ENCODE measurements at places on chromosomes 3 and 15. TPM values are rescaled to one million over a fixed set of nuclear protein-coding genes. Genes with fewer than 3 reads are reported as not detected.
A peak's percentile ranks its signal among the peaks of the same experiment; 100 is the strongest.

DNA sequence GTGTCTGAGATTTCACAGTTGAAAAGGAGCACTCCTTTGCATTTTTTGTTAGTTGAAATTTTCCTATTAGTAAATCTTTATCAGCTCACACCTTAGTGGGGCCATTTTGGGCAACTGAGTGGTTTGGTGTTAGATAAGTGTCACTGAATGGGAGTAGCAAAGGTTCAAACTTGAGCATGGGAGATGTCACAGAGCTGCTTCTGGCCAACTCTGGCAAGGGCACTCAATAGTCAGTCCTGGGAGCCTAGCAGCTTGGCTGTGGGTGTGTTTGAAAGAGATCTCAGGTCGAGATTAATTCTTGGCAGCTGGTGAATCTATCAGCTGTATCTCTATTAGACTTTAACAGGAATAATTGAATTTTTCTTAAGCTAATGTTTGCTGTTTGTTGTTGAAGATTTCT lies 579.3 kb downstream of the EDEM1 start:
- no peak for DNase-seq

DNA sequence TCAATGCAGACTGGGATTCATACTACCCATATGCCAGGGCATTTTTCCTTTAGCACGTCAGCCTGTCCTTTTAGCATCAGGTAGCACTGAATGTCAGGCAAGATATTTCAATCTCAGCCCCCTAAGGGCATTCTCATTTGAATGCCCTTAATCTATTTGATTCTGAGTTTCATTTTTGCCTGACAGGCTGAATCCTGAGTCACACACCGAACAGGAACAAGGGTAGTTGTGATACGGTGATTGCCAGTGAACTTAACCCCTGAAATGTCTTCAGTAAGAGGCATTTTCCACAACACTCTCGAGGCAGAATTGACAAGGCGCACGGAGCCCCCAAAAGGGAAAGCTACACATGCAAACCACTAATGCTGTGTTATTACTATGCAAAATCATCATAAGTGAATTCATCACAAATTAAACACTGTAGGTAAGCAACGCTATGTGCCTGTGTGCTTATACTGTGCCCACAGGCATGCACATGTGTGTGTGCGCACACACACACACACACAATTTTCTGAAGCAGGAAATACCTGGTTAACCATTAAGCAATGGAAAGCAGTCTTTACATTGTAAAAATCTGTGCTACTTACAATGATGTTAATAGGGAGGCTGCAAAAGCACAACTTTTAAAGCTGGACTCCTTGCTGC lies 130.4 kb downstream of the ZNF385D start:
- peak; percentile 12 for DNase-seq

DNA sequence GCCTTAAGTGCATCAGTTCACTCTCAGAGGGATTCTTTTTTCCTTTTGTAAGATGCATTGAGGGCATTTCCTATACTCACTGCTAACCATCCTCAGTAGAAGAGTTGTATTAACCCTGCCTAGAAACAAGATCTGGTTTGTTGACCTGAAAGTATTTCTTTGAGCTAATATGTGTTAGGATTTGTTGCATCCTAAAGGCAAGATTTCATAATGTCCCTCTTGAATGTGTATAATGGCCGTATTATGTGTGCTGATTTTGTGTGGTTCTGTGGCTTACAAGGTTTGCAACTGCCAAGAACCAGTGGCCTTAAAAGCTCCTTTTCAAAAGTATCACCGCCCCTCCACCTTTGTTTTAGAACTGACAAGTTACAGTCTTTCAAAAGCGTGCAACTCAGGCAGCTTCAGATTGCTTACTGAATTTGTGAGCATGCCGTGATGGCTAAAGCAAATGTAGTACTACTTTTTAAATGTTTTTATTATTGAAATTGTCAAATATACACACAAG lies 182.0 kb upstream of the BHLHE40 start:
- DNase-seq: no peak

HTR3E gene
- polyA plus RNA-seq: not detected

DNA sequence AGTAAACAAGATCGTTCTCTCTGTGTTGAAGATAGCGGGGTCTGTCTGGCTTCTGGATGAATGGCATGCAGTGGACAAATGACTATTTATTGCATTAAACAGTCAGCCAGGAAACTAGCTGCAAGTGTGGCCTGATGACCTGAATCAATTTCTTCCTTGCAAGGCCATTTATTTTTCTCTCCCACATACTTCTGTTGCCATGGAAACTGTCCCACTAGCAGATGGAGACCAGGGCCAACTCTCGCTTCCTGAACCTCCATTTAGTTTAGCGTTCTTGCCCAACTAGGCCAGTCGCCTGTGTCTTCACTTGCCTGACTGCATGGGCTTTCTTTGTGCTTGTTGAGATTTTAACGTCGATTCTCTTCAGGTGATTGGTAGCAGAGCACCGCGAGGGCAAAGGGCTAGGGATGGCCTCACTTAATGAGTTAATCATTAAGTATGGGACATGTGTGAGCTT lies 27.6 kb downstream of the LMCD1 start:
- DNase-seq: peak; percentile 92

DNA sequence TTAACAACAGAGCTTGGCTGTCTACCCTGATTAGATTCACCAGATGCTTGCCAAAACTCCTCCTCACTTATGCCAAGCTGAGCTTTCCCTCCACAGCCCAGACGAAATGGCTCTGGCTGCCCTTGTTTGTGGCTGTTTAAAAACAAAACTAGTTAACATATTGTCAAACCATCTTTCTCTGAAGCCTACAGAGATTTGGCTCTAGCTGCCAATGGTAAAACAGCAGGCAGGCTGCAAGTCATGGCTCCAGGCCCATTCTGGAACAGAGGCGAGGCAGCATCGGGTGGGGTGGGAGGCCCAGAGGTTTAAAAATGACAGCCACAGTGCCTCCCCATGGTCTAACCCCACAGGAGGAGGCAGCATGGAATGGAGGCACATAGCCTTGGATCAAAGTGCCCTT lies 75.9 kb downstream of the SCN5A start:
- DNase-seq: no peak

CCDC66 gene
- polyA plus RNA-seq: 22.8 TPM

GPR171 gene
- 0.10 TPM for polyA plus RNA-seq

- DNase-seq: no peak
Measured at GRCh38 chr3:32303399-32303747, 64.9 kb downstream of the CMTM8 start.

SLC27A2 gene
- polyA plus RNA-seq: 0.20 TPM

GRCh38 chr15:42264795-42265194 lies 8.2 kb upstream of the GANC start:
- no peak for DNase-seq

- DNase-seq: no peak
Measured at GRCh38 chr3:121574449-121574848, 6.7 kb downstream of the ARGFX start.

DNA sequence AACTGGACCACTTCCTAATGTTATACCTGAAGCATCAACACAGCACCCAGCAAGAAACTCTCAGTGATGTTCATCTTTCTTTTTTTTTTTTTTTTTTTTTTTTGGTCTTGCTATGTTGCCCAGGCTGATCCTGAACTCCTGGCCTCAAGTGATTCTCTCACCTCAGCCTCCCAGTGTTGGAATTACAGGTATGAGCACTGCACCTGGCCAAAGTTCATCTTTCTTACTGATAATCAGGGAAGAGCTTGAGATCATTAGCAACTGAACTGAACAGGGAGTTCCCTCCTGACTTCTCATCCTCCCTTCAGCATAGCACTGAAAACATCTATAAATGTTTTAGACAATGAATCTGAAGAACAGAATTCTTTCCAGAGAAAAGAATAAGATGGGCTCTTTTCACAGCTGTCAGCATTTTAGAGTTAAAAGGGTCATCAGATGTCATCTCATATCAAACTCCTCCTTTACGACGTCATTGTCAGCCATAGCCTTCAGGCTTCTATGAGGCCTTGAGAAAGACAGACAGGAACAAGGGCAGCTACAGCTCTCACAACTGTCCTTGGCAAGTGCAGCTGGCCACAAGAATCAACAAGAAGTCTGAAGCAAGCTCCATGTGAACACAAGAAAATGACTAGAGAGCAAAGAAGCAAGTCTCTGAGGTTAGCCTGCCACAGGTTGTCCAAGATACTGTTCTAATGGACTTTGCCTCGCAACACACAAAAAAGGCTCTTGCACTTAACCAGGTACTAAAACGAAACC lies 33.8 kb downstream of the SCAP start:
- peak; percentile 22 for DNase-seq

CFAP91 gene
- polyA plus RNA-seq: 0.52 TPM

- no peak for DNase-seq
Measured at GRCh38 chr3:149523512-149524299, 49.2 kb downstream of the TM4SF4 start.

GASK1A gene
- polyA plus RNA-seq: 4.6 TPM

HCLS1 gene
- polyA plus RNA-seq: 9.0 TPM

GRCh38 chr3:184261854-184262763 lies 756 bp upstream of the CAMK2N2 start:
- no peak for DNase-seq

DNA sequence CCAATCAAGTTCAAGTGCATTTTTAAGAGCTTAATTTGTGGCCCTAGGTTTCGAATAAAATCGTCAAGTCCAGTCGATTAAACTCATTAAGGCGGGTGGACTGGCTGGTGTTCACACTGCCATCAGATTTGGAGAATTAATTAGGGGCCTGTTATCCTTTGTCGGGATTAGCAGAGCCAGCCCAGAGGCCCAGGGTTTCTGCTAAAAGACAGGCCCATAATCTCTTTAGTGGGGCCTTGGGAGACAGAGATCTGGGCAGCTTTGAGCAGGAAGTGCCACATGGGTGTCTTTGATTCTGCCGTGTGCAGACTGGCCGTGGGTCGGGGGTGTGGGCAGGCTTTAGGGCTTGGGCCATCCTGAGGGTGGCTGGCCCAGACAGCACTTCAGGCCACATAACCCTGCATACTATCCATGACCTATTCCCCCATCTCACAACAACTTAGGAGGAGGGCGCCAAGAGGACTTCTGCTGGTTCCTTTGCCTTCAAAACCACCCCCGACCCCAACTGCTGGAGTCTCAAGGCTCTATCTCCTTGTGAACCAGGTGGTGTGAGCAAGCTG lies 94.7 kb downstream of the PLXNA1 start:
- DNase-seq: no peak

DNA sequence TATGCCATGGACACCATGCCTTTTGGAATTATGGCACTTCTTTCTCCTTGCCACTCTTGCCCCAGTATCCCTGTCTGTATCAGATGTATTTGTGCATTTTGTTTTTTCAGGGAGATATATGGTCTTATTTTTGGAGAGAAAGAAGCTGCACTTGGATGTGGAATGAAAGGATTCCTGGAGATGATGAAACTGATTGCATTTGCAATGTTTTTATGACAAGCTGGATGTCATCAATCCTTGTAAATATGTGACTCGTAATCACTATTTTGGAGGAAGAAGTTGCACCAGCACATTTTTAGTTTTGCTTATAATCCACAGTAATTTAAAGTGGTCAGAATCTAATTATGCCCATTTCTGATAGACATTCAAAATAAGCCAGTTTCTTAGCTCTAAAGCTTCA lies 165.0 kb downstream of the NR1D2 start:
- DNase-seq: no peak

DNA sequence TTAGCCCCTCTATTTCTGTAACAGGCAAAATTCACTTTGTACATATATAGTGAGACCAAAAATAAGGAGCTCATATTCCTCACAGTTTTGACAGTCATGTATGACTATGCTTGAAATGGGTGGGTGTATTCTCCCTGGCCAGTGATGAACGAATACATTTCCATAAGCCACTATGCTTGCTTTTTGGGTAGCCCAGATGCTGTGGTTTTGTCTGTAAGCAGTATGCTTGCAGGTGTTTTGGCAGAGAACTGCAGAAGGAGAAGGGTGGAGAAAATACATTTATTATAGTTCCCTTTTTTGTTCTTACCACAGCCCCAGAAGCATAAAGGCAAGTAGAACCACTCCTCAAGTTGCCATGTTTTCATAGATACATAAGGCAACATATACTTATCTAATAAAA lies 131.2 kb downstream of the RBMS3 start:
- DNase-seq: no peak

DNA sequence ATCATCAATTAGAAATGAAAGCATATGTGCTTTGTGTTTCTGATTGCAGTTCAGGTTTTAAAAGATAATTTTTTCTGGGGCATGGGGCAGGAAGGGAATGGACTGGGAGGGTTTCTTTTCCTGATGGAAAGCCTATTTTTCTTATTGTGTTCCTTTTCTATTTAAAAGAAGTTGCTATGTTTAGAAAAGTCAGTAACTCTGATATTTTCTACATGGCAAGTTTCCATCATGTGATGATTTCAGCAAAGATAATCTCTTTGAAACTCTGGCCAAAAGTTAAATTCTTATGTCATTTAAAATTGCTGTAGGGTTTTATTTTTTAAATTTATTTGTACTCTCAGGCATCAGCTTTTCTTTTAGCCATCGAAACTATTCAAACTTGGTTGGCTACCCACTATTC lies 601.2 kb downstream of the FOXP1 start:
- peak; percentile 85 for DNase-seq

GRCh38 chr15:50774450-50774849 lies 8.9 kb upstream of the SPPL2A start:
- no peak for DNase-seq

GRCh38 chr3:58564456-58565160 lies 12.6 kb downstream of the FAM107A start:
- DNase-seq: no peak
